ENCODE measurements at places on chromosomes 1 and 21.
A peak's percentile ranks its signal among the peaks of the same experiment; 100 is the strongest.

DNA sequence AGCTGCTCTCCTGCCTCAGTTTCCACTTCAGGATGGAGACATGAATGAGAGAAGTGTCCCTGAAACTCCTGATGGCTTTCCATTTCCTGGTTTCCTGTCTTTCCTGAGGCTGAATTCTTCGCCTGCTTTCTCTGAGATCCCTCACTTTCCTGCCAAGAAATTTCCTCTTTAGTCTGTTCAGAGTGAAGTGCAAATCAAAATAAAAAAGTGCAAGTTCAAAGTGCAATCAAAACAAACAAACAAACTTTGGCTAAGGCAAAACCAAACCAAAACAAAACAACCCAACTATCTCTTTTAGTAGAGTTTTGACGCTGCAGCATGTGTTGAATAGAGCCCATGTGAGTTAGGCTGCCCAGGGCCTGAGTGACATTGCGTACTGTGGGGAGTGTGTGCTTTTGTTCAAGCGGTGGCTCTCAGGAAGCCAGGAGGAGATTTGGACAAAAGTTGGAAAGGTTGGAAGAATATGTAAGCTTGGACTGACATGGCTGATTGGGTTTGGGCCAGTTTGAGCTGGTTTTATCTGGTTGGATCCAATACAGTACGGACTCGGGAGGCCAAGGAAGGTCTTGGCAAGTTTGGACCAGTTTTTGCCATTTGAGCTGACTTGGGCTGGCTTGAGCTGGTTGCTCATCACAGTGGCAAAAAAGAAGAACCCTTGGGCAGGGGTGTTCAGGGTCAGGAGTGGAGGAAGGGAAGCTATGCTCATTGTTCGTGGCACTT is 61.1 kb upstream of the TINAGL1 start:
- DNase-seq, result no peak

DNA sequence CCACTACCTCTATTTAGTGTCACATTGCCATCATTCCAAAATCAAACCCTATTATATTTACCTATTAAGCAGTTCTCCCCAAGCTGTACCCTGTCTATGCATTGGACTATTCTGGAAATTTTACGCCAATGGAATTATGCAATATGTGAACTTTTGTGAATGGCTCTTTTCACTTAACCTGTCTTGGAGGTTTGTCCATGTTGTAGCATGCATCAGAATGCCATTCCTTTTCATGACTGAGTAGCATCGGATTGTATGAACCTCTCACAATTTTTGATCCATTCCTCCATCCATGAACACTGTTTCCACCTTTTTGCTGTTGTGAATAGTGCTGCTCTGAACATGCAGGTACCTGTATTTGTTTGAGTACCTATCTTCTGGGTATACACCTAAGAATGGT is 33.7 kb downstream of the FAM163A start:
- no peak for DNase-seq

- peak; percentile 77 for DNase-seq
Observed at GRCh38 chr1:11731691-11732283, 4.1 kb upstream of the AGTRAP start.

GRCh38 chr1:109273570-109274288 is 9.2 kb downstream of the PSRC1 start:
- no peak for DNase-seq

DNA sequence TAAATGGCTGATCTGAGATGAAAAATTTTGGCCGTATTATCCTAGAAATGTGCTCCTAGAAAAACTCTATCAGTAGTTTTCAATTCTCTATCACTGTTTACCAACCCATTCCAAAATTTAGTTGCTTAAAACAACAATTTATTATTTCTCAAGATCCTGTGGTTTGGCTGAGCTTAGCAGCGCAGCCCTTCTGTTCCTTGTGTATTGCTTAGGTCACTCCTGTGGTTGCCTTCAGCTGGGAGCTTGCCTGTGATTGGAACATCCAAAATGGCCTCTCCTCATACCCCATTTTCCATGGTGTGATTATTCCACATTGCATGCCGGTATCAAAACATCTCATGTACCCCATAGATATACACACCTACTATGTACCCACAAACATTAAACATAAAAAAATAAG is 22.8 kb upstream of the STUM start:
- peak; percentile 29 for DNase-seq

DNA sequence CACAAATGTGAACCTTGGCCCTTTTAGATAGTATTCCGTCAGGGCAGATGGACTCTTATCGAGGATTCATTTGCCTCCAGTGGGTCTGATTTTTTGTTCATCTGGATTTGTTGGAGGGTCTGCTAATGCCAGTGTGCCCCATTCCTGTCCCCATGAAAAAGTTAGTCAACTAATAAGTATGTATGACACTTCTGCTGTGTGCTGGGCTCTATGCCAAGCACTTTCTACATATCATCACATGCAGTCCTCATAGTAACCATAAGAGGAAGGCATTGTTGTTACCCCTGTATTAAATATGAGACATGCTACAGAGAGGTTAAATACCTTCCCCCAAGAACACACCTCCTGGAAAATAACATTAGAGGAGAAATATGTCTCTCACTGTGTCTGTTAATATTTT is 46.6 kb upstream of the MAB21L3 start:
- DNase-seq, result peak; percentile 44

- no peak for DNase-seq
Observed at GRCh38 chr1:25757151-25757845, 42.7 kb upstream of the SELENON start.

DNA sequence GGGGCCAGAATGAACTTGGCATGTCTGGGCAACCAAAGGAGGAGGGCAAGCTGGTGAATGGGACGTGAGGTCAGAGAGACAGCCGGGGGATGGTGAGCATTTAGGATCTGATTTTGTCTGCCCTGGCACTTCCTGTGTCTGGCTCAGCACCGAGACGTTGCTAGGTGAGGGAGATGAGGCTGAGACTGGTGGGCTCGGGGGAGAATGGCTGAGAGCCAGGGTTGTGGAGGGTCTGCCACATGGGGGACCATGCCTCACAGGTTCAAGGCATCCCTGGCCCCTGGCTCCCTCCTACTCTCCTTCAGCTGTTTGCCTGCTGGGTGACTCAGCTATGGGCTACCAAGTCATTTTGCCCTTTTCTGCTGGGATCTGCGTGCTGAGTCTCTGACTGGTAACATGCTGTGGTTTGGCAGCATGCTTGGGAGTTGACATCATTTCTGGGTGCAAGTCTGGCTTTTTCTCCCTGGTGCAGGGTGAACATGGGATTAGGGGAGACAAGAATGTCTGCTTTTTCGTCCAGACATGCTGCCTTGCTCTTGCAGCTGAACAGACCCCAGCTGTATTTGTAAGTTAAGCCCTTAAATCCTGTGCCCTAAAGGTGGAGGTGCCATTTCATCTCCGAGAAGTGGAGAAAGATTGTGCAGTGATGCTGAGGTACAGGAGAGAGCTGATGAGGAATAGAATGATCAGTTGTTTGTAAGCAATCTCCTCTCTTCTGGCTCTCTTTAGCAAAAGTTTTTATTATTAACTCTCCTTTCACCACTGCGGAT is 17.6 kb downstream of the GALNT2 start:
- peak; percentile 95 for DNase-seq

DNA sequence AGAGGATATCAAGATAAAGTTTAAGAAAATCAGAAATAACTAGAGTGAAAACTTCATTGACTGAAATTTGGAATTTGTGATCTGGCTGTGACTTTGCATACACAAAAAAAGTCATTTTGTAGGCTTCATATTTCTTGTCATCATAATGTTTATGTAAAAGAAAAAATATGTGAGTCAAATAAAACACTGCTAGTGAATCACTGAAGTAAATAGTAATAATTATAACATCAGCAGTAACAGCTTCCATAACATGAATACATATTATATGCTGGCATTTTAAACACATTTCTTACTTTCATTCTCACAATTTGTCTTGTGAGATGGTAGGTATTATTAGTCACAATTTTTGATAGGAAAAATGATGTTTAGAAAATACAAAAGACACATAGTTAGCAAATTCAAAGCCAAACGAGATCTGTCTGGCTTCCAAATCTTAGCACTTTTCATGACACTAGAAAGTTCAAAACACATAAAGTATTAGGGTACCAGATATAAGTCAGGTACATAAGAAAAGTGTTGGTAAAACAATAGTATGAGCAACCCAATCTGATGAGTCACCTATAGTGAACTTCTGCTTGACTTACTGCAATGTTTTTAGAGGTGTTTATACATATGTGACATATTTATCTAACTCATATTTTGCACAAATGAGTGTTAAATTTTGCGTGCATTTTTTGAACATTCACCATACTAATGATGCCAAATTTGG is 241.0 kb upstream of the SNX7 start:
- peak; percentile 10 for DNase-seq

DNA sequence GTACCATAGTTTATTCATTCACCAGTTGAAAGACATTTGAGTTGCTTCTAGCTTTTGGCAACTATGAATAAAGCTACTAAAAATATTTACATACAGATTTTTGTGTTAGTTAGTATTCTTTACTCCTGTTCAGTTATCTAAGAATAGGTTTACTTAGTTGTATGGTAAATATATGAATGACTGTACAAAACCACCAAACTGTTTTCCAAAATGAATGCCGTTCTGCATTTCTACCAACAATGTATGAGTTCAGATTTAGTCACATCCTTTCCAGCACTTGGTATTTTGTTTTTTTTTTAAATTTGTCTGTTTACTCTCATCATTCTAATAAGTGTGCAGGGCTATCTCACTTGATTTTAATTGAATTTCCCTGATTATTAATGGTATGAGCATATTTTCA is 3.4 kb upstream of the KIFAP3 start:
- DNase-seq, result peak; percentile 63

- DNase-seq, result no peak
Observed at GRCh38 chr1:15316510-15316909, 69.5 kb downstream of the FHAD1 start.

- no peak for DNase-seq
Observed at GRCh38 chr1:30425046-30425445, 298.3 kb downstream of the MATN1 start.

GRCh38 chr1:15758343-15758931 is at the start of gene FBLIM1:
Gene FBLIM1 (plus strand): TSS chr1:15758795. CDS start chr1:15764984, 6,189 bp downstream.
- DNase-seq, result peak; percentile 36

DNA sequence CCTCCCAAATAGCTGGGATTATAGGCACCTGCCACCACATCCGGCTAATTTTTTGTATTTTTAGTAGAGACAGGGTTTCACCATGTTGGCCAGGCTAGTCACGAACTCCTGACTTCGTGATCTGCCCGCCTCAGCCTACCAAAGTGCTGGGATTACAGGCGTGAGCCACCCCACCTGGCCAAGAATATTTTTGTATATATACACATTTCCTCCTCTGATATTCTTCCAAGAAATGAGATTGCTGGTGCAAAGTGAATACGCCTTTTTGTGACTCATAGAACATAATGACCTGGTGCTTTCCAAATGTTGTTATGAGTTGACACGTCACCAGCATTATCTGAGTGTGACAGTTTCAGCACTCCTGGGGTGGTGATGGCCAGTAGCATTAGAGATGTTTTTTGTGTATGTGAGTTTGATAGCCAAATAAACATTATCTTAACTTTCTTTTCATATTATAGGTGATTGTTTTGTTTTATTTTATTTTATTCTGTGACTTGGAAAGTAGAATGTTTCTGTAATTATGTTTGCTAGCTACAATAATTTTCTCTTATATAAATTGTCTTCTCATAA is 54.9 kb downstream of the KCNK1 start:
- peak; percentile 56 for DNase-seq

GRCh38 chr1:209893751-209894150 is 44.3 kb upstream of the SYT14 start:
- DNase-seq, result no peak

DNA sequence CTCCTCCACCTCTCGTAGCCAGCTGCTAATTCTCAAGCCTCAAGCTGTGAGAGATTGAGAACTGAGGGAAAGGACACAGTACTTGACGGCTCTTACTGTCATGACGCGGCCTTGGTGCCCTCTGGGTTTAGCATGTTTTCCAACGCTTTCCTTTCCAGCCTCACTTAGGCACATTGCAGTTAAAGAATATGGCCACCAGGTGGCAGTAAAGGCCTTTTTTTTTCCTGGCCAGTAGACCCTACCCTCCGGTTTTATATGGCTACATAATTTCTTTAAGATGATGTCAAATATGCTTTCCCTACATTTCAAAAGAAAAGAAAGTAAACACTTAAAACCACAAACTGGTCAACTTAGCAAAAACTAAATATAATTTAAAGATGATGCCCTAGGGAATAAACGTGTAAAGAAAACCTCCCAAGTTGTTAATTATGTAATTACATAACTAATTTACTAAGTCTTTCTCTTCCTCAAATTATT is 56.8 kb upstream of the PRDX6 start:
- DNase-seq, result peak; percentile 92

DNA sequence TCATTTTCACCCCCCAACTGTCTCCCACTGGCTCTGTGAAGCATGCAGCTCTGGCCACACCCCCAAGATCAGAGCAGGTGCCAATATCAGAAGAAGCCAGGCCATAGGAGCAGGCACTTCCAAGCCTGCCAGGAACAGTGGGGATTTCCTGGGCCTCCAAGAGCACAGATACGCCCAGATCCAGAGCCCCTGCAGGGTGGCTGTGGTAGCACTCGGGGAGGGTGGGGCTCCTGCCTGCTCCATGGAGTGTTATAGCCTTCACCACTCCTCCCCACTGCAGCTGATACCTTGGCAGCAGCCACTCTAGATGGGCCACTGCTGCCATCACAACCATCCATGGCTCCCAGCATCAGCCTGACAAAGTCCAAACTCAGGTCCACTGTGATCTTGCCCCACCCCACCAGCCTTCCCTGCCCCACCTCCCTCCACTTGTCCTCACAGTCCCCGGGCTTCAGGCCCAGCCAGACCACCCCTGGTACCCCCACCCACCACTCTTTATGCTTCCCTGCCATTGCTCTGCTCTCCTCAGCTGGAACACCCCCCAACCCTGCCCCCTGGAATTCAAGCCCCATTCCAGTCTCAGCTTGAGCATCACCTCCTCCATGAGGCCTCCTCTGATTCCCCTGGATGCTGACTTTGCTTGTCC is 448.3 kb downstream of the MATN1 start:
- no peak for DNase-seq

- DNase-seq, result no peak
Observed at GRCh38 chr1:21590126-21590880, 78.9 kb downstream of the RAP1GAP start.

GRCh38 chr1:238675221-238675620 is 711.1 kb upstream of the CHRM3 start:
- no peak for DNase-seq

- DNase-seq, result peak; percentile 60
Observed at GRCh38 chr1:149936992-149937705, 470 bp upstream of the MTMR11 start.

- no peak for DNase-seq
Observed at GRCh38 chr1:25255706-25256577, 8.7 kb upstream of the RSRP1 start.

GRCh38 chr1:15065291-15065690 is 88.3 kb upstream of the TMEM51 start:
- DNase-seq, result no peak

- no peak for DNase-seq
Observed at GRCh38 chr1:151668090-151668489, 48.5 kb downstream of the CELF3 start.

GRCh38 chr21:38359835-38360234 is 103.0 kb downstream of the KCNJ15 start:
- no peak for DNase-seq

DNA sequence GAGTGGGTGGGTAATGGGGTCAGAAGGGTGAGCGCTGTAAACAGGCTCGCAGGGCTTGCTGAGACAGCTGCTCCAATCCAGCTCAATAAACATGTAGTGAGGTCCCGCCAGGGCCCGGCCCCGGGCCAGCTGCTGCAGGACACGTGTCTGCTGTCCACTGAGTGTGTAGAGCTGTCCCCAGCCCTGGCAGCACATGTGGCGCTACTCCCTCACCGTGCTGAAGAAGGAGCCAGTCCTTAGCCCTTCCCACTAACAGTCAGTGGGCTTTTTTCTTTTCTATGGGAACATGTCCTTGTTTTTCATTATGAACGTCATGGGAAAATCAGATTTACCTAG is 78.9 kb upstream of the C1orf174 start:
- DNase-seq, result no peak

- DNase-seq, result peak; percentile 67
Observed at GRCh38 chr1:161727256-161727924, 6.0 kb downstream of the FCRLB start.

Measured in cardiac fibroblast (primary cell).